ENCODE measurements at places on chromosomes 4 and X.

DNA sequence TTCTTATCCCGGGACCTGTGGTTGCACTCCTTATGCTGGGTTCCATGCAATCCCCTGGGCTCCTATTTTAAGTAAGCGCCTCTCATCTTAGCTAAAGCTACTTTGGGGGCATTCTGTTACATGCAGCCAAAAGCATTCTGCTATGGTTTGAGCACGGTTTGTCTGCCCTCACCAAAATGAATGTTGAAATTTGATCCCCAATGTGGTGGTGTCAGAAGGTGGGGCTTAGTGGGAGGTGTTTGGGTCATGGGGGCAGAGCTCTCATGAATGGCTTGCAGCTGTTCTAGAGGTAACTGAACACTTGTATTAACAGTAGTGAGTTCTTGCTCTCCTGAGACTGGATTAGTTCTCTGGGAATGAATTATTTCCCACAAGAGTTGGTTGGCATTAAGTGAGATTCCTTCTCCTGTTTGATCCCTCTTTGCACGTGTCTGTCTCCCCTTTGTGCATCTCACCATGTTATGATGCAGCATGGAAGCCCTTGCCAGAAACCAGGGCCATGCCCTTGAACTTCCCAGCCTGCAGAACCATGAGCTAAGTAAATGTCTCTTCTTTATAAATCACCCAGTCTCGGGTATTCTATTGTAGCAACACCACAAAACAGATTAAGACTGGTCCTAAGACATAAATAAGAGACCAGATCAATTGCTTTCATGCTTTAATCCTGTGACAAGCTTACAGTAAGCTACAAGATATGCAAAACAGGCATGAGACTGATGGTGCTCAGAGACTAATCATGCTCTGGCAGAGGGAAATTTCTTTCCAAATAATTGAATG lies 141.8 kb downstream of the TSPAN5 start:
- no peak for DNase-seq

- no peak for DNase-seq
These were observed 218.5 kb downstream of the PRR32 start for GRCh38 chrX:127038065-127038464.

DNA sequence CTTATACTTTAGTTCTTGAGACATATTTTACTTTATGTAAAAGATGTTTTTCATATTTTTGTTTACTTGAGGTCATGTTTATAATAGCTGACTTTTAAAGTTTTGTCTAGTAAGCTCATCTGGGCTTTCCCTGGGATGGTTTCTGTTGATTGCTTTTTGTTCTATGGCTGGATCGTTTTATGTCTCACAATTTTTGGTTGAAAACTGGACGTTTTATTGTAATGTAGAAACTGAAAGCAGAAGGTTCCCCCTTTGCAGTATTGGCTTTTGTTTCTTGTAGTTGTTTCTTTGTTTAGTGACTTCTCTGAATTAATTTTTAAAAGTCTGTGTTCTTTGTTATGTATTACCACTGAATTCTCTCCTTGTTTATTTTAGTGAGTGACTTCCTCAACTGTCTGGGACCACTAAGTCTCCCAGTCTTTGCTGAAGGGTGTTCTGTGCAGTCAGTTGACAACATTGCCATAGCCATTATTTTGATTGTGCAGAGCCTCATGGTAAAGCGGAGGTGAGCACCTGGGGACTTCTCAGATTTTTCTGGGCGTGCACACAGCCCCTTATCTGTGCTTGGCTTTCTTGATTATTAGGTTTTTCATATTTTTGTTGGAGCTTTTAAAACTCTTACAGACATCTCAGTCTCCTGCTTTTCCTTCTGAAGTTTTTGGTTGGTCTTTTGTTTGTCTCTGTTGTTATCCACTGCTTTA lies 31.0 kb downstream of the KDM6A start:
- no peak for DNase-seq

- no peak for DNase-seq
These were observed 112.4 kb downstream of the PTTG2 start for GRCh38 chr4:38072578-38072977.

DNA sequence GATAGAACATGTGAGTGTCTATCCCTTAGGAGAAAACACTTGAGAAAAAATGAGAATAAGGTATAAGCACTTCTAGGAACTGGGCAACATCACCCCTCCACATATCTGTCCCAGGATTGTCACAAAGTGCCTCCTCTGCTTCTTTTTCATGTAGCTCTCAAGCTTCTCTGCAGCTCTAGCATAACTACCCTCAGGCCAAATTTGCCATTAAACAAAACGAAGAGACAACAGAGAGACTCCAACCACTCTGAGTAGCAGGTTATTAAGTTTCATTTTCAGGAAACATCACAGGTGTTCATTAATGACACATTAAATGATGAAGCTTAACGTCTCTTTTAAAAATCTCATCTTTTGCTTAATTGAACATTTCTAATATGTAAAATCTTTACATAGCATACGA lies 580.0 kb downstream of the GALNTL6 start:
- no peak for DNase-seq

DNA sequence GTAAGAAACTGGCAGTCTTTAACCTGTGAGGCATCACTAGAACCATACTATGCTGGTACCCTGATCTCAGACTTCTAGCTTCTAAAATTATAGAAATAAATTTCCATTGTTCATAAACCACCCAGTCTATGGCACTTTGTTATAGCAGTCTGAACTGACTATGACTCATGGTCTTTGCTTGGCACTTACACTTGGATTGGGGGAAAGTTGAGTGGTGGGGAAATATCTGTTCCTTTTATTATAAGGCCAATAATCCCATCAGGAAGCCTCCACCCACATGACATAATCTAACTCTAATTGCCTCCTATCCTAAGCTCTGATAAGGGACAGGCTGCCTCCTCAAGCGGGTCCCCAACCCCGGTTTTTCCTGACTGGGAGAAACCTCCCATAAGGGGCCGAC lies 61.4 kb upstream of the PACRGL start:
- DNase-seq = no peak
